ENCODE measurements at places on chromosomes 1 and 21.

DNA sequence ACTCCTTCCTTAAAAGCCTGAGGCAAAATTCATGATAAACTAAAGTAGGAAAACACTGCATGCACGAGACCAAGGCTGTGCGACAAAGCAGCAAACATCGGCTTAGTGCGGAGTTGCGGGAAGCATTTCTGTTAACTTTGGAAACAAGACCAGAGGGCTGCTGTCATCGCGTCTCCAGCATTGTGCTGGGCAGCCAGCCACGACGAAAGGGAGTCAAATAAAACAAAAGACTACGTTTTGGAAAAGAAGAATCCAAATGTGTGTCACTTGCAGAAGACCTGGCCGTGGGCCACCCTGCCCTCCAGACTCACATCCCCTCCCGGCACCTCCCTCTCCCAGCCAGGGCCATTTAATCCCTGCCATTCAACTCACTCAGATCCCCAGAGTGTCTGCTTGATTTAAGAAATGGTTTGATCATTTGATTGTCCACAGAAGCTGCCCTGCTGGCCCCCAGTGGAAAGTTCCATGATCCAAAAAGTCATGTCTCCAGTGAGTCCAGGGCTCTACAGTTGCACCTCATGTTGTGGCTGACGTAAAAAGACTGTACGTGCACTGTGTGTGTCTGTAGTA lies 2.4 kb upstream of the KRTAP10-11 start:
- H3K27ac ChIP-seq = no peak overlapping the region
- no peak overlapping the region for H3K4me3 ChIP-seq
- no peaks in the 10 kb centered on the region for H3K36me3 ChIP-seq
- H3K27me3 ChIP-seq = no peaks in the 10 kb centered on the region
- no peaks in the 10 kb centered on the region for H3K4me1 ChIP-seq
- DNase-seq = no peak

- H3K4me1 ChIP-seq = peaks cover 24% of the 10 kb centered on the region
- H3K27me3 ChIP-seq = no peaks in the 10 kb centered on the region
- no peak overlapping the region for H3K27ac ChIP-seq
- DNase-seq = peak; percentile 64
These were observed 5.0 kb downstream of the SLC22A15 start for GRCh38 chr1:115980998-115981993.

DNA sequence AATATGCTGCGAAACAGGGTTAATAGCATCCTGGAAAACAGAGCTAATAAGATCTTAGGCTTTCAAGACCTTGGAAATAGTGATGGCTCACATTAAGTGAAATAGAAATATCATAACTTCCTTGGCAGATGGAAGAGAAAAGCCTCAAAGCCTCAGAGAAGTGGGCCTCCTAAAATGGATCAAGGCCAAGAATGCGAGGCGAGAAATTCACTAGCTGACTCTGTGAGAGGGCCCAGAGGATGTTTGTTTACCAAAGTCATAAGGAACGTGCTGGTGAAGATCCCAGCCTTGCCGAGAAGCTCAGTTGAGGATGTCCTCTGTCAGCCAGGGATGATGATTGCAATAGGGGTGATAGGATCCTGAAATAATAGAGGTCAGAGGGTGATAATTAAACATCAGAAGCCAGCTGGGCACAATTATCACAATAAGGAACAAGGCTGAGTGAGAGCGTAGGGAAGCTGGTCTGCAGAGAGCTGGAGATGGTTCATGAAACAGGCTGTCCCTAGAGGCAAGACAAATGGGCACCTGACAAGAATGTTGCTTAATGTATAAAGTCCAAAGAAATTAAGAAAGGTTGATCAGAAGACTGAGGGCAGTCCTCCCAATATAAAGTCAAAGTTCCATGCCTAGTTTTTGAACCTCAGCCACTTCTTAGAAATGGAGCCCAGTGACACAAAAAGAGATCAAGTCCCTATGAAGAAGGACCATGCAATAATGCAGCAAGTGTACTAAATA lies 101.7 kb upstream of the COG2 start:
- no peaks in the 10 kb centered on the region for H3K4me1 ChIP-seq
- H3K4me3 ChIP-seq = no peak overlapping the region
- H3K27me3 ChIP-seq = no peaks in the 10 kb centered on the region
- DNase-seq = peak; percentile 28
- no peak overlapping the region for H3K27ac ChIP-seq

- peaks cover 46% of the 10 kb centered on the region for H3K36me3 ChIP-seq
- no peaks in the 10 kb centered on the region for H3K27me3 ChIP-seq
- H3K27ac ChIP-seq = no peak overlapping the region
- H3K4me3 ChIP-seq = no peak overlapping the region
These were observed 10.3 kb downstream of the DONSON start for GRCh38 chr21:33578214-33578613.
